ENCODE measurements at places on chromosomes 12 and 14. TPM values are rescaled to one million over a fixed set of nuclear protein-coding genes. Genes with fewer than 3 reads are reported as not detected.

The DTX1 gene
- 0.42 TPM for total RNA-seq

The KRT81 gene
- 3,933 TPM for total RNA-seq

The PRB2 gene
- total RNA-seq = not detected

The ANO4 gene
- total RNA-seq = 0.11 TPM

The SERPINA3 gene
- total RNA-seq = 6.6 TPM

The CCDC196 gene
- total RNA-seq = not detected

The FAM90A1 gene
- total RNA-seq = not detected

The PMEL gene
- total RNA-seq = 1.4 TPM

The LIN7A gene
- total RNA-seq = 0.42 TPM

The KRT6B gene
- total RNA-seq = not detected

The LHX5 gene
- total RNA-seq = not detected

The ANKS1B gene
- total RNA-seq = 0.73 TPM

The TBX3 gene
- 23.9 TPM for total RNA-seq

The FITM1 gene
- total RNA-seq = not detected

The MGST1 gene
- 790 TPM for total RNA-seq

The ANKRD33 gene
- total RNA-seq = 0.24 TPM

The RDH5 gene
- total RNA-seq = 1.7 TPM

The KCNJ8 gene
- 0.34 TPM for total RNA-seq

The CIDEB gene
- total RNA-seq = 0.19 TPM

The VRTN gene
- not detected for total RNA-seq

The EML5 gene
- 1.0 TPM for total RNA-seq

The HOXC6 gene
- total RNA-seq = 5.4 TPM

The SLC6A12 gene
- 1.3 TPM for total RNA-seq

The PPP2R3C gene
- total RNA-seq = 26.6 TPM

The PSMC1 gene
- 257 TPM for total RNA-seq

The KLHDC1 gene
- total RNA-seq = 0.76 TPM

The SSTR1 gene
- not detected for total RNA-seq

The KCNC2 gene
- total RNA-seq = not detected

The TMEM119 gene
- 0.05 TPM for total RNA-seq

The KRT83 gene
- total RNA-seq = 2.5 TPM

The CLEC4D gene
- total RNA-seq = not detected

The DIO2 gene
- total RNA-seq = 10.7 TPM

The MYO1H gene
- not detected for total RNA-seq

The HHIPL1 gene
- total RNA-seq = 0.29 TPM

The RNASE3 gene
- total RNA-seq = not detected

The CLEC1B gene
- not detected for total RNA-seq

The TIGAR gene
- 37.8 TPM for total RNA-seq

The KRT72 gene
- not detected for total RNA-seq

The ABCD2 gene
- total RNA-seq = not detected

The MANSC1 gene
- total RNA-seq = 4.3 TPM

The EFS gene
- not detected for total RNA-seq

The LRFN5 gene
- total RNA-seq = not detected

The TPPP2 gene
- total RNA-seq = not detected

The RNF212B gene
- total RNA-seq = not detected

The GXYLT1 gene
- 14.6 TPM for total RNA-seq

The B3GNT4 gene
- total RNA-seq = 0.80 TPM

The GLIPR1L1 gene
- total RNA-seq = not detected

The RAB5B gene
- 34.3 TPM for total RNA-seq

The CLEC2B gene
- total RNA-seq = 1.4 TPM

The BIN2 gene
- total RNA-seq = 0.13 TPM

The GCH1 gene
- 1.8 TPM for total RNA-seq

The BCL11B gene
- total RNA-seq = 0.24 TPM

The CCDC197 gene
- total RNA-seq = not detected

The PLEKHD1 gene
- not detected for total RNA-seq

The TTC9 gene
- 2.3 TPM for total RNA-seq
